Cerebellum (tissue), 4 donors: ENCODE measurements at places on chromosomes 16 and 17. TPM values are rescaled to one million over a fixed set of nuclear protein-coding genes. Genes with fewer than 3 reads are reported as not detected.

The DLX4 gene
- not detected for total RNA-seq

The CES1 gene
- total RNA-seq, result 0.82 TPM

The CTRL gene
- 2.9 TPM for total RNA-seq

The GAS7 gene
- 24.2 TPM for total RNA-seq

The KCNJ12 gene
- total RNA-seq, result 2.8 TPM

The CMTR2 gene
- 37.2 TPM for total RNA-seq

The USP43 gene
- 5.5 TPM for total RNA-seq

The PIK3R5 gene
- 1.2 TPM for total RNA-seq

The CCL16 gene
- total RNA-seq, result not detected

The SLC16A11 gene
- not detected for total RNA-seq

The CENPT gene
- 25.0 TPM for total RNA-seq

The CASKIN1 gene
- total RNA-seq, result 19.0 TPM

The USP7 gene
- total RNA-seq, result 108 TPM

The PSKH1 gene
- total RNA-seq, result 14.0 TPM

The PYY gene
- total RNA-seq, result not detected

The KRT16 gene
- not detected for total RNA-seq

The TM4SF5 gene
- total RNA-seq, result not detected

The ST6GALNAC2 gene
- total RNA-seq, result 0.54 TPM

The RNF157 gene
- 33.8 TPM for total RNA-seq

The MPV17L gene
- 11.1 TPM for total RNA-seq

The RNF112 gene
- 16.9 TPM for total RNA-seq

The TNFSF13 gene
- 1.1 TPM for total RNA-seq

The TBC1D3D gene
- not detected for total RNA-seq
